ENCODE measurements at places on chromosomes 11 and 22. TPM values are rescaled to one million over a fixed set of nuclear protein-coding genes. Genes with fewer than 3 reads are reported as not detected.

MIOX gene
- not detected for total RNA-seq

- DNase-seq: no peak
Measured at GRCh38 chr22:40585310-40585751, 51.2 kb downstream of the MRTFA start.

DNA sequence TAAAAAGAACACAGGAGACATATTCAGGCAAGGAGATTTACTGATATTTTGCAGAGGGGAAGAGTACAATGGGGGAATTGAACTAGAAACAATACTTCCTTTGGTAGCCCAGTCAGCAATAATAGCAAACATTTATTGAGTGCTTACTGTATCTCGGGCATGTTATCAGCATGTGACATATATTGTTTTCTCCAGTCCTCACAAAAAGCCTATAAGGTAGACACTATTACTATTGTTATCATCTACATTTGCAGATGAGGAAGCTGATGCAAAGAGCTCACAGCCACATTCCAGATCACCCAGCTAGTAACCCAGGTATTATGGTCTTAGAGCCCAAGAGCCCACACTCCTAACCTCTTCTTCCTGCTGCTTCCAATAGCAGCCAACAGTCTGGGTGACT, 27.9 kb downstream of the NAV2 start:
- DNase-seq: no peak

DNA sequence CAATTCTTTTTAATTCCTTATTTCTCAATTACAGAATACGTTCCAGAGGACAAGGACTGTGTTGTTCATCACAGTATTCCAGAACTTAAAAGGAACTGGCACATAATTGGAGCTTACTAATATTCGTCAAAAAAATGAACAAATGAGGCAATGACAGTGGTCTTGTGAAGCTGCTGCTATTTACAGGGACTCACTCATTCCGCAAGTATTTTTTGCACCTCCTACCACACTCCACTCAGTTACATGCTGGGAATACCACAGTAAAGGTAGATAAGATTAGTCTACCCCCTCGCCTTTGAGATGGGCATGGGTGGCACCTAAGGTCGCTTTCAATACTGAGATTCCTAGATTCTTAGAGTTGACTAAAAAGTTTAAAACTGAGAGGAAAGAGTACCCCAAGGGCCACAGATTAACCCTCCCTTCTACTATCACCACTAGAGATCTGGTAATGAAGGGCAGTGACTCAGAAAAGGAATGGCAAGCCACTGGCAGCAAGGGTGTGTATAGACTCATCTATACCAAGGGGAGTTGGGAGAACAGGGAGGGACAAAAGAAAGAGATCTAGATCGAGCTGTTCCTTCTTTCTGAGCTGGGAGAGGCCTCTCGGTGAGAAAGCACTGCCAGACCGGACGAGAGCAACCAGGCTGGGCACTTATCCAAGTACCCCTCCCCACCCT, 85.0 kb downstream of the RPL27A start:
- no peak for DNase-seq

ENTHD1 gene
- not detected for total RNA-seq

ST14 gene
- 0.10 TPM for total RNA-seq

DNA sequence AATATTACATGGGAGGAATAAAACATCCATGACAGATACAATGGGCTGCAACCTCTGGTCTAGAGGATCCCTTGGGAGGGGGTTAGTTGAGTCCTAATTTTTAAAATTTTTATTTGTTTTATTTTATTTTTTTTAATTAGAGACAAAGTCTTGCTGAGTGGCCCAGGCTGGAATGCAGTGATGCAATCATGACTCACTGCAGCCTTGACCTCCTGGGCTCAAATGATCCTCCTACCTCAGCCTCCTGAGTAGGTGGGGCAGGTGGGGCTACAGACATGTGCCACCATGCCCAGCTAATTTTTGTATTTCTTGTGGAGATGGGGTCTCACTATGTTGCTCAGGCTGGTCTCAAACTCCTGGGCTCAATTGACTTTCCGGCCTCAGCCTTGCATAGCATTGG, 43.1 kb downstream of the FDX1 start:
- no peak for DNase-seq

DNA sequence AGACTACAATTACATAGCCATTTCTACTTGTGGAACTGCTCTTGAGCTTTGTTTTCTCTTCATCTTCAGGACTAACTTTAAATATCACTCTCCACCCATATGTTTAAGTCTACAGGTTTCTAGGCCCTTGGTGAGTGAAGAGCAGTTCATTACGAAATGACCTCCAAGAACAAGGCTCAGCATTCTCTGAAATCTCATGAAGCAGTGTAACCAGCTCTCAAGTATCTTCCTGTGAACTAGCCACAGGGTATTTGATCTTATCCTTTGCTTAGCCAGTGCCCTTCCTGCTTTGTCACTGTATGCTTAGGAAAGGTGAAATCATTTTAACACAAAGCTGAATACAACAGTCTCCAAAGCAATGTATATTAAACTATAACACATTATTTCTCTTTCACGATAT, 20.4 kb upstream of the LYVE1 start:
- DNase-seq: no peak

GRCh38 chr11:57735619-57736298, 5.5 kb upstream of the SELENOH start:
- no peak for DNase-seq

CYB5R3 gene
- total RNA-seq: 44.0 TPM

DNA sequence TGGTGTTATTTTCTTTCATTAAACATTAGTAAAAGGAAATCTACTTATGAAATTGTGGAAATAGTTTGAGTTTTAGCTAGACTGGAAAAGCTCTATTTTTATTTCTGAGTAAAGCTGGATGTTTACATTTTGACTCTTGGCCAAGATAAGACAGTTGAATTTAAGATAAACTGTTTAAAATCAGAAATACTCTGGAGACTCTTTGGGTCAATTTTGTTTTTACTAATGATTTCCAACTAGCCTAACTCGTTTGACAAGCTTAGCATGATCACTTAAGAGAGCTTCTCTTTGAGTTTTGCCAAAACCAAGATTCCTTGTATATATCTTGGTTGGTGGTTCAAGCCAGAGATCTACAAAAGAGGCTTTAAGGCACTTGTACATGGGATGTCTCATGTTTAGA, 724.8 kb upstream of the LUZP2 start:
- DNase-seq: no peak

DNA sequence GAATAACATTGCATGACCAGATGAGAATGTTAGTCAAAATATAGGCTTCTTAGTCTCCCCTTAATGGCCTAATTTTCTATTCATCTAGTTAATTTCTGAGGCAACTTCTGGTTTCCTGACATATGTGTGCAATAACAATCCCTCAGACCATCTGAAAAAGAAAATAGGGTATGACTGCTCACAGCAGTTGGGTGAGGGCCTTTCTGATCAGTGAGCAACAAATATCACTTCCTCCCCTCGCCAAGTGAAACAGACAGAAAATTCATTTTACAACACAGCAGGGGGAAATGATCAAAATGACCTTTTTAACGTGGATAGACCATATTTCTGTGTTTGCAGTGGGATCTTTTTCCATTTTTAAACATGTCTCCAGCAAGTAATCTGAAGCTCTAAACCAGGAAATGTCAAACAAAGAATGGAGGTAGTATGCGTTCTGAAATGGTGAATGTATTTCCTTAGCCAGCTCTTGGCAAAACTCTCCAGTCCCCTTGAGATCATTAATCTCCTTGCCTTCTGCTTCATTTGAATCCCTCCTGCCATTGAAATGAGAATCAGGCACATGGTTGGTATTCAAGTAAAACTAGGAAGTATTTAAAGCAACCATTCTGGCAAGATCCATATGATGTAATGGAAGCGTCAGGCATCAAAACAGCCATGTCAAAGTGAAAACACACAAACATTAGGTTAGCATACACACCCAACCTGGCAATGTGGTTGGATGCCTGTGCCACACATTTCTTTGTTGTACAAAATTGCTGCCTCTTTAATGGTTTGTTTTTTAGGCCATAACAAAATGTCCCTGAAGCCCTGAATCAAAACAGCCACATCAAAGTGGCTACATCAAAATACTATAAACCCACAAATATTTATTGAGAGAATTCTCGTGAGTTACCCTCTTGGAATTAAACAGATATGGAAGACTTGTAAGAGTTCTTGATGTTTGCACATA, 100.1 kb downstream of the SLC1A2 start:
- DNase-seq: peak; percentile 33

Data from H4 (cell line).